CD8-positive, alpha-beta memory T cell (primary cell): ENCODE measurements at places on chromosomes 5 and 9. TPM values are rescaled to one million over a fixed set of nuclear protein-coding genes. Genes with fewer than 3 reads are reported as not detected.
A peak's percentile ranks its signal among the peaks of the same experiment; 100 is the strongest.

The C9orf50 gene
- polyA plus RNA-seq = not detected

- DNase-seq = no peak
These were observed 927.6 kb upstream of the DMAC1 start for GRCh38 chr9:8727191-8727590.

DNA sequence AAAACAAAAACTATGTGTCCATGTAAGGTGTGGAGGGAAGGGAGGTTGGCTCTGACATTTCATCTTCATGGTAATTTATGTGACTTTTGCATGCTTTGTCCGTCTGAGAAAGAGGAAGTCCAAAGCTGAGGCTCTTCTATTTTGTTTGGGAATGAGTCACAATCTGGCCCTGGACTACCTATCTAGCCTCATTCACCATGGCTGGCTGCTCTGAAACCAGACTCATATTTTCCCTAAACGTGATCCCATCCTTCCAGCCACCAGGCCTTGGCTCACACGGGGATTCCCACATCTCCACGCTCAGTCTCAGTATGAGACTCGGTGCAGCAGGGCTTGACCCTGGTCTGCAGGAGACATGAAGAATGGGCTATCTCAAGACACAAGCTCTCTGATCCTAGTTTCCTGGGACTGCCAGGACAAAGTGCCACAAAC, 672.8 kb downstream of the ACTL7B start:
- no peak for DNase-seq

GRCh38 chr9:98207606-98208005, 15.2 kb upstream of the CORO2A start:
- DNase-seq = no peak

The IFNA2 gene
- not detected for polyA plus RNA-seq

DNA sequence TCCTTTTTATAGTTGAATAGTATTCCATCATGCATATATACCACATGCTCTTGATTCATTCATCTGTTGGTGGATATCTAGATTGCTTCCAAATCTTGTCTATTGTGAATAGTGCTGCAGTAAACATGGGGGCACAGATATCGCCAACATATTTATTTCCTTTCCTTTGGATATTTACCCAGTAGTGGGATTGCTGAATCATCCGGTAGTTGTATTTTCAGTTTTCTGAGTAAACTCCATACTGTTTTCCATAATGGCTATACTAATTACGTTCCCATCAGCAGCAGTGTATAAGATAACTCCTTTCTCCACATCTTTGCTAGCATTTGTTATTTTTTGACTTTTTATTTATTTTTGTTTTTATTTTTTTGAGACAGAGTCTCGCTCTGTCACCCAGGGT, 3.3 kb downstream of the SNX2 start:
- no peak for DNase-seq

DNA sequence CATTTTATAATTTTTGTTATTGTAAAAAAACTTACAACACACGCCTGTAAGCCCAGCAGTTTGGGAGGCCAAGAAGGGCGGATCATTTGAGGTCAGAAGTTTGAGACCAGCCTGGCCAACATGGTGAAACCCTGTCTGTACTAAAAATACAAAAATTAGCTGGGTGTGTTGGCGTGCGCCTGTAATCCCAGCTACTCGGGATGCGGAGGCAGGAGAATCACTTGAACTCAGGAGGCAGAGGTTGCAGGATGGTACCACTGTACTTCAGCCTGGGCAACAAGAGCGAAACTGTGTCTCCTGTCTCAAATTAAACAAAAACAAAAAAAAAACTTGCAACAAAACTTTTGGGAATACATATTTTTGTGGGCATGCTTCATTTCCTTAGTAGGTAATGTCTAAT, 164.6 kb downstream of the CACNA1B start:
- DNase-seq = no peak

- DNase-seq = no peak
These were observed 49.0 kb downstream of the FAM78A start for GRCh38 chr9:131227112-131227958.

- DNase-seq = no peak
These were observed 439.2 kb downstream of the NTRK2 start for GRCh38 chr9:85108746-85109145.

DNA sequence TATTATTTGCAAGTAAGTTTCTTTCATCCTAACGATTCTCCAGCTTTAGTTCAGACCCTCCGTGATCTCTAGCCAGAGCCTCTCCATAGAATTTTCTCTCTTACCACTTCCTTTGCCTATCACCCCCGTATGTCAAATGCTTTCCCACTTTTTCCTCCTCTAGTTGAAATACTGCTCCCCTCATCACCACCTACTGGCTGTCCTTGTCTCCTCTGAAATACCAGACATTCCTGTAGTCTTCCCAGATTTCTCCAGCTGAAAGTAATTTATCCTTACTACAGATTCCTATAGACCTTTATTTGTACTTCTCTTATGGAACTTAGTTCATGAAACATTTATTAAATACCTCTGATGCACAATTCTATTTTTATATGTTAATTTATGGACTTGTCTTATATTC, 36.0 kb upstream of the GLIPR2 start:
- no peak for DNase-seq

- DNase-seq = no peak
These were observed at the start of gene RANBP3L for GRCh38 chr5:36301858-36302603. RANBP3L (minus strand) TSS chr5:36301902; CDS start chr5:36301416, 486 bp downstream.

GRCh38 chr9:112554516-112554915, 67.9 kb downstream of the KIAA1958 start:
- DNase-seq = no peak

DNA sequence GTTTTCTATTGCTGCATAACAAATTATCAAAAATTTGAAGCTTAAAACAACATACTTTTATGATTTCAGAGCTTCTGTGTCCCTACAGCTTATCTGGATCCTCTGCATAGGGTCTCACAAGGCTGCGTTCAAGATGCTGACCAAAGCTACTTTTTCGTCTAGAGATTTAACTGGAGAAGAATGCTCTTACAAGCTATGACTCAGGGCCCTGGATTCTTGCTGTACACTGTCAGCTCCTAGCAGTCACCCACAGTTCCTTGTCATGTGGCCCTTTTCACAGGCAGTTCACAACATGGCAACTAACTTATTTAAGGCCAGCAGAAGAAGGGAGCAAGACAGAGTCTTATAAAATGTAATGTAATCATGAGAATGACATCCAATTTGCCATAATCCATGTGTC, 70.8 kb upstream of the FAM174A start:
- DNase-seq = no peak

The RXRA gene
- polyA plus RNA-seq = 2.1 TPM

The COL5A1 gene
- 0.43 TPM for polyA plus RNA-seq

DNA sequence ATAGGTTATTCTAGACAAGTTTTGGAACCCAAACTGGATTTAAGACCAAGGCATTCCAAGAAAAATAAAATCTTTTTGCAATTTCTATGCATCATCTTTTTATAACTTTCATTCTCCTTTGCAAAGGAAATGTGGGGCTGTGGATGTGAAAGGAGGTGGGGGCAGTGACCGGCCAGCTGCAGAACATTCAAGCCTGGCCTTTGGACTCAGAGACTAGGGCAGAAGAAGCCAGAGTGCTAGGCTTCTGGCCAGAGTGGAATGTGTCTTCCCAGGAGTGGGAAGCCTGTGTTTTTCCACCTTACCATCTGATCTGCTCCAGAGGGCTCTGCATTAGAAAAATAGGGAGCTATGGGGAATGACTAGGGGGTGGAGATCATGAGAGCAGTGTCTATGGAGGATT, 148.5 kb downstream of the C9orf152 start:
- DNase-seq = no peak

The PPP3R2 gene
- not detected for polyA plus RNA-seq

DNA sequence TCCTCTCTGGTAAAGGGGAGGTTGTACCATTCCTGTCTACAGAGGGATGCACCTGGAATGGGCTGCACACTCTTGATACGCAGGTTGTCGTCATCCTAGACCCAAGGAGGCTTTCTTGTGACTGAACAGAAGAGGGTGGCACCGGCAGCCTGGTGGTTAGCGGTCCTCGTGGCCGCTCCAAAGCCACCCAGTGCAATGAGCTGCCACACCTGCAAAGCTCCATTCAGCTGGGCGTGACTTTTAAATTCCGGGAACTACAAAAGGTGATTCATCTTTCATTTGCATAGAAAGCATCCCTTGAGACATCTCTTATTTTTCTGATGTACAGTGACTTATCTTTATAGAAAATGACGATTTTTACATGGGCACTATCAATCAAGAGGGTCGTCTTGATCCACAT, 286.1 kb upstream of the IRX1 start:
- no peak for DNase-seq

The LSM11 gene
- polyA plus RNA-seq = 0.82 TPM

DNA sequence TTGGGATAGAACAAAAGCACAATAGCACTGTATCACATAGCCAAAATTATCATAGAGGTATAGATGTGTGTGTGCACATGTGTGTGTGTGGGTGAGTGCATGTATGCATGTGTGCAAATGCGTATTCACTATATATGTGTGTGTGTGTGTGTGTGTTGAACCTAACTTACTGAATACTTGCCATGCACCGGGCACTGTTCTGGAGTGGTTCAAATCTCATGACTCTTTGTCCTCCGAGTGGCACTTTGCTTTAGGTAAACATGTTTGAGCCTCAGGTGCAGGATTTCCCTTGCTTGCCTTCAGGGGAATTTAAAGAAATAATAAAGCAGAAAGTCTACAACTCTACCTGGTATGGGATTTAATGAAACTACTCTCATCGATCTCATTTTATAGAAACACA, 183.5 kb upstream of the GDNF start:
- DNase-seq = no peak

The CA9 gene
- not detected for polyA plus RNA-seq

The LCN15 gene
- polyA plus RNA-seq = not detected

DNA sequence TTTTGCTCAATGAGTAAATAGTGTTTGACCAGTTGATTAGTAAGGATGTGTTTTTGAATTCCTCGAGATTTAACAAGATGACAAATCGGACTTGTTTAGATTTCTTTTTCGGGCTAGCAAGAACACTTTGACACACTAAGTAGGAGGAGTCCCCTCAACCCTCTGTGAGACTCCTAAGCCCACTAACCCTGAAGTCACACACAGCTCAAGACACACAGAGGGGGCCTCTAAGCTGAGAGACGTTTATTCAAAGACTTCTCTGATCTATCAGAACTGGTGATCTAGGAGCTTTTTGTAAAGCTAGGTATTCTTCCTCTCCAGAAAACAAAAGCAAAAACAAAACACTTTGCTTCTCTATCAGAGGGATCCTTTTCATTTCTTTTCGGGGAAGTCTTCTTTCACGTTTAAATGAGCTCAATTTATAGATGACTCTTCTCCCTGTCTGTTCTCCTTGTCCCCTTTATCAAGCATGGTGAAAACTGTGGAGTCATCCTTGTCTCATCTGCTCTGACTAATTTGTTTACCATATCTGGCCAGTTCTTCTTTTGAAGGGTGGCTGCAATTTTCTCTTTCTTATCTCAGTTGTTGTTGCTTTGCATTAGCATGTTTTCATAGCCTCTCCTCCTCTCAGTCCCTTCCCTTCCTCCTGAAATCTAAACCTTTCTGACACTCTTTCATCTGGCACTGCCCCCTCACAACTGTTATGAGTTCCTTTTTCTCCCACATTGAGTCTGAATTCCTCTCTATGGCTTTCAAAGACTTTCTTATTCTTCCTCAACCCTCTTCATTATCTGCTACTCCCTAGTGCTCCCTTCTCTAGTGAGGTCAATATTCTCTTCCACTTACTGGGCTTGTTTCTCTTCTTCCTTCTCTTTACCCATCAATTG, 68.5 kb upstream of the RAI14 start:
- DNase-seq = no peak

DNA sequence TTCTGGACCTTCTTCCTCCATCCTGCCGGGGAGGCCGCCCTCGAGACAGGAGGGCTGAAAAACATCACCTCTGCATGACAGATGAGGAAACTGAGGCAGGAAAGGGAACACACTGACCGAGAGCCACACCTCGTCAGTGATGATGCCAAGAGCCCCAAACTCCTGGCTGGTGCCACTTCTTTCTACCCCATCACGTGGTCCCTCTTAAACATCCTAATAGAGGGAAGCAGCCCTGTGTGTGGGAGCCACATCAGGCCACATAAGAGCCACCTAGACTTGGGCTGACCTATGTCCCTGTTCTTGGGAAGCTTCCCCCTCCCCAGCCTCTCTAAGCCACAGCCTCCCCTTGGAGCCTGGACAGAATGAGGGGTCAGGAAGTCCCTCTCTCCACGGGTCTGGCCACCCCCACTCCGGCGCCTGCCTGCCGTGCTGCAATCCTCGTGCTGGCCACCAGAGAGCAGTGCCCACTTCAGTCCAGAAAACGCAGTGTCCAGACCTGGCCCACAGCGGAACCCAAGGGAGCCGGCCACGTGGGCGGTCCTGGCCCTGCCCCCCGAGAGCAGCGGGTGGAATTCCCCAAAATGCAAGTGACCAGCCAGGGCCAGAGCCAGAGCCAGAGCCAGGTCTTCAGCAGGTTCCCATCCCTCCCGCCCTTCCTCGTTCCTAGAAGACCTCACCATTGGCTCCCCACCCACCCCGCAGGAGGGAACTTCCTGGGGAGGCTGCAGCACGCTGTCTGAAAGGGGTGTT, 54.7 kb upstream of the SARDH start:
- peak; percentile 22 for DNase-seq

DNA sequence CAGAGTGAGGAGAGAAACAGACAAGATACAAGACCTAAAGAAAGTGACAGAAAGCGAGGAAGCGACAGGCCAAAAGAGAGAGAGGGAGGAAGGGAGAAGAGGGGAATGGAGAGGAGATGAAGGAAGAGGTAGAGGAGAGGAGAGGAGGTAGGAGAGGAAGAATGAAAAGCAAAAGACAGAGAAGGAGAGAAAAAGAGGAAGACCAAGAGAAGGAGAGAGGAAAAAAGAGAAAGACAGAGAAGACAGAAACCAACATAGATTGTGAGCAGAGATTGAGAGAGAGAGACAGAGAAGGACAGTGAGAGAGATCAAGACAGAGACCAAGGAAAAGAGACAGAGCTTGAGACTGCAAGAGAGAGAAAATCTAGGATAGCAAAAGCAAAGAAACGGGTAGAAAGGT, 58.6 kb upstream of the FNIP1 start:
- no peak for DNase-seq

The IFNE gene
- not detected for polyA plus RNA-seq

The GFI1B gene
- not detected for polyA plus RNA-seq

DNA sequence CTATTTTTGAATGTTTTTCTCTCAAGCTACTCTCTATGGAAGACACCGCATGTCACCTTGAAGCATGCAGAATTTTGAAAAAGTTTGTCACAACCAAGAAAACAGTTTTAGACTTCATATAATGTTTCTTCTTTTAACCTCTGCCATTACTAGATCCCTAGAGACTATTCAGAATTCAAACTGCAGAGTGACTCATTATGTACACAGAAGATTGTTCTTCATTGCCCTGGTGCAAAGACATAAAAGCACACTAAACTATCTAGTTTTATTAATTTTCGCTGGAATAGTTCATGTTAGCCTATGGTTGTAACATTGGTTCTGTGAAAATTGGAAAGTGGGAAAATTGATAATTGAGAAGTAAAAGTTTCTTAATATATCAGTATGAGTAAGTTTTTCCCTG, 18.4 kb downstream of the F2RL2 start:
- DNase-seq = no peak

- peak; percentile 12 for DNase-seq
These were observed 61.5 kb downstream of the LNPEP start for GRCh38 chr5:96997265-96997859.

The LRRC70 gene
- 1.1 TPM for polyA plus RNA-seq
